ENCODE measurements at places on chromosomes 12 and 14.
A peak's percentile ranks its signal among the peaks of the same experiment; 100 is the strongest.

DNA sequence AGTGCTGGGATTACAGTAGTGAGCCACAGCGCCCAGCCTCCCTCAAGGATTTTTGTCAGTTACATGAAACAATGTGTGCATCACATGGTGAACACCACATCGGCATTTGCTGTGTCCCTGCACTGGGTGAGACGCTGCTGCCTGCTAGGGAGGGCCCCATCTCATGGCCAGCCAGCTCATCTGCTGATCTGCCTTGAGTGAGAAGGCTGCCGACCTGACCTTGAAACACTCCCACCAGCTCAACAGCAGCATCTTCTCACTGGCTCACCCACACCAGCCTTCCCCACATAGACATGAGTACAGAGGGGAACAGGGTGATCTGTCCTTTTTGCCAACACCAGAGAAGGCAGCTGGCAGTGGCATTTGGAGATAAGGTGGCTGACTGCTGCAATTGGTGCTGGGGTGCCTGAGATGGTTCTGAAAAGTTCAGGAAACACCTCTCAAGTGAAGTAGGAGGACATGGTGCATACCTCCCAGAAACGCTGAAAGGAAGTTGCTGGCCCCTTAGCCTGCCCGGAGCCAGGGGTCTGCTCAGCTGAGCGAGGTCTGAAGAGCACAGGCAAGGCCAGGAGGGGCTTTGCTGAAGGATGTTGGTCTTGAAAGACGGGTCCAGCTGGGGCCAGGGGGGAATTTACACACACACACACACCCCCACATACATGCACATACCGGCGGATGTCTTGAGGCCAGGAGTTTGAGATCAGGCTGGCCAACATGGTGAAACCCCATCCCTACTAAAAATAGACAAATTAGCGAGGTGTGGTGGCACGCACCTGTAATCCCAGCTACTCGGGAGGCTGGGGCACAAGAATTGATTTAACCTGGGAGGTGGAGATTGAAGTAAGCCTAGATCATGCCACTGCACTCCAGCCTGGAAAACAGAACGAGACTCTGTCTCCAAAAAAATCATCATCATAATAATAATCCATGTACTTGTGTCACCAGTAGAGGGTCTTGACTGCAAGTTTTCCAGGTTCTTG lies 14.3 kb upstream of the PPP1R13B start:
- DNase-seq: no peak

DNA sequence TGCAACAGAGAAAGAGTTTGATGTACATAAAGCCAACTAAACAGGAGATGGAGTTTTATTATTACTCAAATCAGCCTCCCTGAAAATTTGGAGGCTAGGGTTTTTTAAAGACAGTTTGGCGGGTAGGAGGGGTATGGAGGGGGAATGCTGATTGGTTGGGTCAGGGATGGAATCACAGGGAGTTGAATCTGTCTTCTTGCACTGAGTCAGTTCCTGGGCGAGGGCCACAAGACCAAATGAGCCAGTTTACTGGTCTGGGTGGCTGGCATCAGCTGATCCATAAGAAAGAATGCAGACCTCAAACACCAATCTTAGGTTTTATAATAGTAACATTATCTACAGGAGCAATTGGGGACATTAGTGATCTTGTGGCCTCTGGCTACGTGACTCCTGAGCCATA lies 64.9 kb downstream of the RIN3 start:
- DNase-seq: peak; percentile 60

- DNase-seq: no peak
Observed at GRCh38 chr12:8681129-8681884, 16.5 kb upstream of the RIMKLB start.

DNA sequence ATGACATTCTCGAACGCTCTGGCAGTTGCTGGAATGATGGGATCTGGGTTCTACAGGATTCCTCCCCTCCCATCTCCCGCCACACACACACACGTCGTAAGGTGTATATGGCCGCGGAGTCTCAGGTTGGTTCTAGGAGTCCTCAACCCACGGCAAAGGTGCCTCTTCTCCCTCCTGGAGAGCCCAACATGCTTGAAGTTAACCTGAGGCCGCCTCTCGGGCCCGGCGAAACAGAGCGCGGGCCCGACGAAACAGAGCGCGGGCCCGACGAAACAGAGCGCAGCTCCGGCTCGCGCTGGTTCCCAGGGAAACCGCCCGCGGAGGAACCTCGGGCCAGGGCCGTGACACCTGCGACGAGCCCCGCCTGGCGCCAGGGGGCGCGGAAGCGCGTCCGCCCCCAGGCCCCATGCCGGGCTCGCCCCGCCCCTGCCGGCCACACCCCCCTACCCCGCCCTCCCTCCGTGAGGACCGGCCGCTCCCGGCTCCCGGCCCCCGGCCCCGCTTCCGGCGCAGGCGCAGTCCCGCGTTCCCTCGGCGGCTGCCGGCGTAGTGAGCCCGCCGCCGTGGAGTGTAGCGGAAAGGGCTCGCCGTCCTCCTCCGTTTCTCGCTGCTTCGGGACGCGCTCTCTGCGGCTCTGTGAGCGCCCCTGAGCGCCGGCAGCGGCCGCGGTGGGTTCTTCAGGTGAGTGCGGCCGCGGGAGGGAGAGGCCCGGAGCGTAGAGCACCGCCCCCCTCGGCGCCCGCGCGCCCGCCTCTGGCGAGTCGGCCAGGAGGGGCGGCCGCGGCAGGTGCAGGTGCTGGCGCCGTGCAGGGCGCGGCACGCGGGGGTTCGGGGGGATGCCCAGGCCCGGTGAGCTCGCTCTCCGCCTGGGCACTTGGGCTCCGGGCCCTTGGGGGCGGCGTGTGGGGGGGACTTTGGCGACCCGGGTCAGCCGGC lies at the start of gene RAB3IP:
Gene RAB3IP (plus strand): TSS at position 510 of the 936 bp plus-strand sequence. CDS start 16,549 bp downstream, outside the sequence.
- DNase-seq: peak; percentile 16

- DNase-seq: no peak
Observed at GRCh38 chr14:24246765-24247212, 4.4 kb upstream of the TINF2 start.

- no peak for DNase-seq
Observed at GRCh38 chr14:49863487-49864281, 11.1 kb upstream of the NEMF start.

DNA sequence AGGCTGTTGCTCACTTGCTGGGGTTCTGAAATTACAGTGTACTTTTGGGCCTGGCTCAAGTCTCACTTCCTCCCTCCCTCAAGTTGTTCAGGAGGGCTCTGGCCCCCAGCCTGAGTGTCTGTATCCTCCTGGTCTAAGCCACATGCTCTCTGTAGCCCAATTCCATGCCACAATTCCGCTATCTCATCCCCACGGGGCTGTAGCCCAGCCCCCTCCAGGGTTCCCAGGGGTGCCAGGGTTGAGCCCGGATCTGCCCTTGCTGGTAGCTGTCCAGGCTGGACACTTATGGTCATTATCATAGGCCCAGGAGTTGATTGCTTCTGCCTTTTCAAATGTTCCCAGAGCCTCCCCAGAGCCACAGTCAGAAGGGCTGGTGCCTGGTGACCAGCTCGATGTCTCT lies 65.3 kb downstream of the PRIMA1 start:
- no peak for DNase-seq

DNA sequence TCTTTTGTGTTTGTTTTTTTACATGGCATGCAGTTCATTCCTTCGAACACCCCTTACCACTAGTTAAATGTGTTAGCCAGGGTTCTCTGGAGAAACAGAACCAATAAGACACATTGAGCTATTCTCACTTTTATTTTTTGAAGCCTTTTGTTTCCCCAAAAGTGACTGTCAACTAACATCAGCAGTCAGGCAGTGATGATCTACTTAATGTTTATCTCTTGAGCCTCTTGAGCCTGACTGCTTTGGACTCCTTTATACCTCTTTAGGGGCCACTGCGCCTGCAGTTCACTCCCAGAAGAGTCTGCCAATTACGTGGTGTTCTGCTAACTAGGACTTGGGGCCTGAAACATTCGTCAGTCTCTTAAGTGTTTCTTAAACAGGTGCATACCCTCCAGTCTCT lies 163.7 kb upstream of the FLRT2 start:
- no peak for DNase-seq

DNA sequence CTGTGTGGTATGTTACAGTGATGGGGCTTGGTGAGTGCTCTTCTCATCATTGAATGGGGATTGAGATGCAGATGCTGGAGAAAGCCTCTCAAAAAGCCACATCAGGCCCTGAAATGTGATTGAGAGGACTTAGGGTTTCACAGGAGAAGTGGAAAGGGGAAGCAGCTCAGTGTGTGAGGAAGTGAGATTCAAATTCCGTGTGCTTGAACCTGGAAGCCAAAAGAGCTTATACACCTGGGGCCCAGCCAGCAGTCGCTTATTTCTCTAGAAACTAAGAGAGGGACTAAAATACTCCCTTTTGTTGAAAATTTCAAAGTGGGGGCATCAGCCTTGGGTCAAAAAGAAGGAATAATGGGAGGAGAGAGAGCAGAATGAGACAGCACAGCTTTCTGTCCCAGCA lies 39.1 kb upstream of the GZMB start:
- no peak for DNase-seq

DNA sequence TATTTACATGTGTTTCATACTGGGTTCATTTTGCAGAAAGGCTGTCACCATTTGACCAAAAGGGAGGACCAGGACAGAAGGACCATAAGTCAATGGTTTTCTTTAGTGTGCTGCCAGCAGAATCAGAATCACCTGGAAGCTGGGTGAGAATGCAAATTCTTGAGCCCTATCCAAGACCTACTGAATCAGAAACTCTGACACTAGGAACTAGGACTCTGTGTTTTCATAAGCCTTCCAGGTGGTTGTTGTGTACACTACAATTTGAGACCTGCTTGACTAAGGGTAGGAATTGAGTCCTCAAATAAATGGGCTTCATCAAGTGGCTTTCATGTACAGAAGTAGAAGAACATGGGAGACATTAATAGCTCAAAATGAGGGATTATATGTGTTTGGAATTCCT lies 32.2 kb downstream of the PDE6H start:
- DNase-seq: no peak

DNA sequence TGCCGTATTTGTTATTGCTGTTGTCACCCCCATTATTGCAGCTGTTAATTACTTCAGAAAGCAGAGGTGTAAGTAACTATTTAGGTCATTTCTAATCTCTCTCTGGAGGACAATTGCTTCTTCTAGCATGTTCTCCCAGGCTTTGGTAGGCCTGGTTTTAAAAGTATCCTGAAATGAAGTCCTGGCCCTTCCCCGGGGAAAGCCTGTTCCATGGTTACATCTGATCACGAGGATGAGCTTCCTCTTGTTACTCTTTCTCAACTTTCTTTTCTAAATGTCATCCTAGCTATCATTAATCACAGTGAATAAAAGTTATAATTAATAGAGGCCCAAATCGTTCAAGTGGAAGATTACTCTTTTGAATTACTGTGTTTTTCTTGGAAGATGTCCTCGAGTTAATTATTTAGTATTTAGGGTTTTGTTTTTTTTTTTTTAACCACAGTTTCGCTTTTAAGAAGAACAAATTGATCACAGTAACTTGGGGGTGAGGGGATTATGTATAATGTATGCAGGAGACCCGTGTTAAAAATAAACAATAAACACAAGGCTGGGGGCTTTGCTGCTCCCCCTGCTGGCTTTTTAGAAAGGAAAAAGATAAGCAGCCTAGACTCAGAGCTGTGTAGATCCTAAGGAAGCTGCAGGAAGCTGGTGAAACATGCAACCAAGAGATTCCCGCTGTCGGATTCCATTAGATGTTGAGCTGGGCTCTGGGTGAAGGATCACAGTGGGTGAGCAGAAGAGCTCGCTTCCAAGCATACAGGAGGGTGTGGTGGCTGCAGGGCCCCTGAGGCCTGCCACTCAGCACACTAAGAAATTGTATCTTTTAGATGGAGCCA lies 420.1 kb downstream of the FUT8 start:
- no peak for DNase-seq

Data from AG09319 (cell line).